ENCODE measurements at places on chromosomes 2 and 18.

GRCh38 chr2:112757265-112757664 lies 7.1 kb downstream of the CKAP2L start:
- no peak for DNase-seq

GRCh38 chr18:70019991-70020390 lies 72.3 kb upstream of the CD226 start:
- no peak for DNase-seq

- no peak for DNase-seq
Measured at GRCh38 chr2:54669677-54670484, 53.6 kb upstream of the EML6 start.

DNA sequence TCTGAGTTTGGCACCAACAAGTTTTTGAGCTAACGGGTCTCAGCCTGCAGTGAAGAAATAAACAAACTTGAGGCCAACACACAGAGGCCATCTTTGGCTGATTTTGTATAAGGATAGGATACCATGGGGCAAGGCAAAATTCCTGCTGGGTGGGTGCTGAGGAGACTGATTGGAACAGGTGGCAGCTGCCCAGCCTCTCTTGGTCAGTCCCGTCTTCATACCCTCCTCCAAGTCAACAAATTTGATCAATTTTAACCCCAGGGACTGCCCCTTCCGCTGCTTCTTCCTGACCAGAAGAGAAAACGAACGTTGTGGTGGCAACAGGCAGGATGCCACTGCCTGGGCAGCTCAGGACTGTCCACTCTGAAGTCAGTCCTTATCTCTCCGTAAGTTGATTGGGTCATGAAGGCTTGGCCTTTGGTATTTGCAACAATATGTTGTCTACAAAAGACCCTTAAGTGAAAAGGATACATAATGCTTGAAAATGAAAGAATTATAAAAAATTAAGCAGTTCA lies 139.3 kb downstream of the SPP2 start:
- DNase-seq: no peak

DNA sequence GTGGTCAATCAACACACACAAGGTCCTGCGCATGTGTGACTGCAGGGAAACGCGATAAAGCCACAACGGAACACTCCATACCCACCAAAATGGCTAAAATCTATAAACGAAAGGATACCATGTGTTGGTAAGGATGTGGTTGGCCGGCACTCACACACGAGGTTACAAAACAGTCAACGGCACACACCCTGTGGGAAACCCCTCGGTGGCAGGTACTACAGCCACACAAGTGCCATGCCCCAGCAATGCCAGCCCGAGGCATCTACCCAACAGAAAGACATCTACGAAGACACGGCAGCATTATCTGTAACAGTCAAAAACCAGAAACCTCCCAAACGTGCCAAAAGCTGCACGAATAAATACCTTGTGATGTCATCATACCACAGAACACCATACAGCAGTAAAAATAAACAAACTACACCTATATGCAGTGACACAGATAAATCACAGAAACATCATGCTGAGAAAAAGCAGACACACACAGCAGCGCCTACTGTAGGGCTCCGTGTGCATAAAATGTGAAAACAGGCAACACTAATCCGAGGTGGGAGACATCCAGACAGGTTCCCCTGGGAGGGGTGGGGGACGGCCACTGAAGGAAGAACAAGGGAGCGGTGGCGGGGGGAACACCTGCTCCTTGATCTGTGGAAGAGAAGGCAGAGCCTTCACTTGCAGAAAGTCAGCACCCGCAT lies 36.7 kb downstream of the HDAC4 start:
- DNase-seq: no peak
